HEK293T (cell line): ENCODE measurements at places on chromosomes 1 and 21.
A peak's percentile ranks its signal among the peaks of the same experiment; 100 is the strongest.

DNA sequence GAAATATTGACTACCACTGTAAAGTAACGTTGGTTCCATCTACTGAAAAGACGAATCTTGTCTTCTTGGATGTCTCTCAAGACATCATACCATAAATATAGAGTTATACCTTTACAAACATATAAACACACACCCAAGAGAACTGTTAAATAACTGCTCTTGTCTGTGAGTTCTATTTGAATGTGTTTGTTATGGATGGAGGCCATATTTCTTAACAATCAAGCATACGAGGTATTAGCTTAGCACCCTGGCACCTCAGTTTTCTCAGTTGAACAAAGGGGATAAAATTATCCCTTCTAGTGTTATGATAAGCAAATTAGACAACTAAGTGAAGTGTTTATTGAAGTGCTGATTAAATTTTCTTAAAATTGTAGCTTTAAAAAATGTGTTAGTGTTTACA, 336.6 kb upstream of the ZRANB2 start:
- DNase-seq = no peak

GRCh38 chr1:205792481-205792881, 17.2 kb upstream of the RAB29 start:
- no peak for DNase-seq

DNA sequence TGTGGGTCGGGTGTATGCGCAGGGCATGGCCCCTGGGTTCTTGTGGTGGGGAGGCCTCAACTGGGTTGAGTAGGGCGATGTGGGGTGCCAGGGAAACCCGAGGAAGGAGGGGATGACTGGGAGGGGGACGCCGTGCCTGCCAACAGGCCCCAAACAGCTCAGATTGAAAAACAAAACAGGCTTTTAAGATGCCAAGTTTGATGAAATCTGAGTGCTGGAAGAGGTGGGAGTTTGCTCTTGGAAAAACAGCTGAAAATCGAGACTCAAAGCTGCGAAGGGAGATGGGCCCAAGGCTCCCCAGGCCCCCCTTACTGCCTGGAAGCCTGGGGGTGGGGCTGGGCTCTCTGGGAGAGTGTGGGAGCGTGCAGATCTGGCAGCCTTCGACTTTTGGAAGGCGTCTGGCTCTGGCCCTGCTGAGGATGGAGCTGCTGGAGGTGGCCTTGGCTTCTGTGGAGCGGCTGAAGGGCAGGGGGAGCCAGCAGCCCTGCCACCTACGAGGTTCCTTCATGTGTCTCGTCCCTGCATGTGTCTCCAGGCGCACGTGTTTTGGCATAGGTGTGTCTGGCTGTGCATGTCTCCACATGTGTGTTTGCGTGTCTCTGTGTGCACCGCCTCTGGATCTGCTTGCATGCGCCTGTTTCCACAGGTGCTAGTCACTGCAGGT, 33.3 kb downstream of the PTPRF start:
- DNase-seq = no peak

- no peak for DNase-seq
Observed at GRCh38 chr21:16789636-16790035, 723.2 kb upstream of the CXADR start.

GRCh38 chr1:4108331-4108730, 208.3 kb upstream of the C1orf174 start:
- no peak for DNase-seq

GRCh38 chr1:84600796-84601195, 26.6 kb upstream of the CTBS start:
- no peak for DNase-seq

- no peak for DNase-seq
Observed at GRCh38 chr21:15444118-15444960, 285.4 kb upstream of the USP25 start.

- no peak for DNase-seq
Observed at GRCh38 chr1:64594446-64594845, 124.5 kb downstream of the CACHD1 start.

DNA sequence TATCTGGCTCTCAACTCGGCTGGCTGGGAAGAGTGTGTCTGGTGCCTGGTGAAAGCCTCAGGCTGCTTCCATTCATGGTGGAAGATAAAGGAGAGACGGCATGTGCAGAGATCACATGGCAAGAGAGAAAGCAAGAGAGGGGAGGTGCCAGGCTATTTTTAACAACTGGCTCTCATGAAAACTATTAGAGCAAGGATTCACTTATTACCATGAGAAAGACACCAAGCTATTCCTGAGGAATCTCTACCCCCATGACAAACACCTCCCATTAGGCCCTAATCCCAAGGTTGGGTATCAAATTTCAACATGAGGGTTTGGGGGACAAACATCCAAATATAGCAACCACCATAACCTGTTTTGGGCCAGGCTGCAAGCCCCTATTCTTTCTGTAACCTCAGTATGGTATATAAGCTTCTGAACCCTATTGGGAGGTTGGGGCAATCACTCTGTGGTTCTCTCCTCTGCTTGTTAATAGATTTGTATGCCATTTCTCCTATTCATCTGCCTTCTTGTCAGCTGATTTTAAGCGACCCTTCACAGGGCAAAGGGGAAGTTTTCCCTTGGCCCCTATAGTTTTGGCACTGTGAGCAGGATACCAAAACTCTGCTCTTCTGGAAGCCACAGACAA, 179.0 kb upstream of the TNR start:
- DNase-seq = no peak

DNA sequence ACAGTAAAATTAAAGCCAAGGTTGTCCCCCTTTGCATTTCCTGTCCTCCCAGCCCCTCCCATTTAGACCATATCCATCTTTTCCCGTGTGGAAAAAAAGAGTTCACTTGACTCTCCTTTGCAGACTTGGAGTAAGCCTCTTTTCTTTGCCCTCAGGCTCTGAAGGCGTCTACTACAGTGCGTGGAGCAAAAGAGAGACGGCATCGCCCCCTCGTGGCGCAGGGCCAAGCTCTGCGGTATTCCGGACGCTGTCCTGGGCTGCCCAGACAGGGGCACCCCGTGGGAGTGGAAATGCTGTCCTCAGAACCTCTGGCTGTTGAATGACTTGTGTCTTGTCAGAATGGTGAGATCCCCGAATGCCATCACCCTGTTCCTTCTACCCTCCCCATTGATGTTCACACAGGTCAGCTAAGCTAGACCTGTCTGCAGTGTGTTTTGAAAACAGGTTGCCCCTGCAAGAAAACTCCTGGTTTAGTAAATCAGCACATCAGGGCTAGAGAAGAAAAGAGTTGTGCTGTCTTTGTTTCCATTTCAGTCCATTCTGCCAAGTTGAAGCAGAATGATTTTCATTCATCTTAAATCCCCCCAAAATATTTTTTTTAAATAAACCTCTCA, 12.3 kb upstream of the GJA8 start:
- peak; percentile 86 for DNase-seq

- no peak for DNase-seq
Observed at GRCh38 chr1:111483166-111483565, 9.4 kb downstream of the C1orf162 start.

DNA sequence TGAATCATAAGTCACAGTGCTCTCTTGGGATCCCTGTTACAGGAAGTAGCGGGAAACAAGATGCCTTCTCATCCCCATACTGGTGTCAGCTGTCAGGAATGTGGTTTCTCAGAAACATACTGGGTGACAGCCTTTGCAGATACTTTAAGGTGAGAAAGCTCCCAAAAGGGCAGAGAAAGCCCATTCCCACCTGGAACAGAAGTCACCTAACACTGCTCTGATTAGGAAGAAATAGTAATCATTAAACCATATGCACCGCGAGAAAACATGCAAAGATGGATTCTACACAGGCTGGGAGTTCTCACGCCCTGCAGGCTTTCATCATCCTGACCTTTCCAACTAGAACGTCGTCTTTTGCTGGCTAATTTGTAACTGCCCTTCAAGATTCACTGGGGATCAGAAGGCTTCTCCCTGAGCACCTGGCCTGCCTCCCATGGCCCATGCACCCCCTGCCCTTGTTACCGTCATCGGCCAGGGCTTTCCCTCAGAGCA, 46.2 kb upstream of the SLC44A3 start:
- DNase-seq = no peak

- no peak for DNase-seq
Observed at GRCh38 chr1:9279172-9279840, 13.4 kb upstream of the SPSB1 start.

DNA sequence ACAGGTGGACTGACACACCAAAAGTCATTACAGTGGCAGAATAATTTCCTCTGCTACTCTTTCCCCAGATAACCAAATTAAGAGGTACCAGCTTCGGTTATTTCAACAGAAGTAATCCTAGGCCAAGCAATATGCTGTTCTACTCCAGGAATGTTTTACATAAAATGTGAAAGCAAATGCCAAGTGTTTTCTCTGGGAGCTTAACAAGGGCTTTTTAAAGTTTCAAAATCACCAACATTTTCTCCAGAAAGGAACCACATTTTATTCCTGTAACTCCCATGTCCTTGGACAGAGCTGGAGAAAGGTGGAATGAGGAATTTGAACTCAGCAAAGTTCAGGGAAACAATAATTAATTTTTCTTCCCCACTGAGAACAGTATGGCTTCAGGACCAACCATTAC, 27.2 kb downstream of the CNN3 start:
- no peak for DNase-seq

GRCh38 chr1:206526064-206526911, 19.0 kb downstream of the RASSF5 start:
- DNase-seq = no peak

GRCh38 chr1:14852291-14852690, 253.8 kb downstream of the KAZN start:
- DNase-seq = no peak

GRCh38 chr1:12078575-12078937, 15.5 kb downstream of the TNFRSF8 start:
- no peak for DNase-seq

DNA sequence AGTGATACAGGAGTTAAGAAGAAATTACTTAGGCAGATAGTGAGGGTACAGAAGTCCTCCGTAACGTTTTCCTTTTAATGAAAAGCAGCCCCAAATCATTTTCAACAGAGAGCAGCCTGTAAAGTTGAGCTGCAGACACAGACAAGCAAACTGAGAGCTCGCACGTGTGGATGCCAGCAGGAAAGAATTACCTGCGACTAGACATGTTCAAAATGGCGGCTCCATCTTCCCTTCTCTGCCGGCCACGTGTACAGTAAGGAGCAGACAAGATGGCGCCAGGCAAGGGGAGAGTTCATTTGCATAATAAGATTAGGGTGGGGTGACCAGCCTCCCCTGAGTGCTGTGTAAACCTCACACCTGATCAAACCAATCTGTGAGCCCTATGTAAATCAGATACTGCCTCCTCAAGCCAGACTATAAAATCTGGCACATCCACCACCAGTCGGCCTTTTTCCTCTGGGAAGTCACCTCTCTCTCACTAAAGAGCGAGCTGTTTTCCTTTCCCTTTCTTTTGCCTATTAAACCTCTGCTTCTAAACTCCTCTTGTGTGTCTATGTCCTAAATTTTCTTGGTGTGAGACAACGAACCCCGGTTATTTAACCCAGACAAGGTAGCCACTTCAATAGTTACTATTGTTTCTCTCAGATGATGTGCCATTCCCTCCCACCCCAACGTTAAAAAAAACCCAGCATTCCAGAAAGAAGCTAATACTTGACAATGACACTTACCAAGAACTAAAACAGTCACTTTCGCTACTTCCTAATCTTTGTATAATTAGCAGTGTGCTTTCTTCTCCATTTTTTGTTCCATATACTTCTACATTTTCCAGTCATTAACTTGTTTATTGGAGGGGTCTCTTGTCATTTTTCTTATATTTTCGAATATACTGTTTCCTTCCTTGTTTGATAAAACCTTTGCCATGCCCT, 27.4 kb downstream of the DUSP10 start:
- DNase-seq = no peak

DNA sequence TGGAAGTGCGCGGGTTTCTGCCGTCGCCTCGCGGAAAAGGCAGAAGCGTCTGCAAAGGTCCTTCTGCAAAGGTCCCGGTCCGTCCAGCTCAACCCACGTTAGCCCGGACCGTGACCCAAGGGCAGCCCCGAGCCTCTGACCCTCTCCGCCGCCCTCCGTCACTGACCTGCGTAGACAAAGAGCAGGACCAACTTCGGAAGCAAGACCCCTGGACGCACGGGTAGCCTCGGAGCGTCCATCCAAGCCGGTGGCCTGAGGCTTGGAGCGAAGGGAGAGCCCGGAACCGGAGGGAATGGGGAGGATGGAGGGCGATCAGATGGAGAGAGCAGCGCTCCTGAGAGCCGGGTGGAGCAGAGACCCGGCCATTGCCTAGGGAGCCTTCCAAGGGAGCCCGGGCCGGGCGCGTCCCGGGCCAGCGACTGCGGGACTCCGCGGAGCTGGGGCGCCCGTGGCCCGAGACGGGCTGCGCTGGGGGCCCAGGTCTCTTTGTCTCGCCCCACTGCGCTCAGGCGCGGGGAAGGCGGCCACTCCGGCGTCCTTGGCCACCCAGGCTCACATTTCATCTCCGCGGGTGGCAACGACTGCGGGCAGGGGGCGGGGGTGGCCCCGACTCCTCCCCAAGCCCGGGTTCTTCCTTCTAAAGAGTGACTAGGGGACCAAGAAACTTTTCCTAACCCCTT, at the start of gene CYYR1:
Gene CYYR1 (minus strand): TSS at position 585 of the 680 bp plus-strand sequence. CDS start 346 bp downstream, at position 239.
- DNase-seq = no peak

DNA sequence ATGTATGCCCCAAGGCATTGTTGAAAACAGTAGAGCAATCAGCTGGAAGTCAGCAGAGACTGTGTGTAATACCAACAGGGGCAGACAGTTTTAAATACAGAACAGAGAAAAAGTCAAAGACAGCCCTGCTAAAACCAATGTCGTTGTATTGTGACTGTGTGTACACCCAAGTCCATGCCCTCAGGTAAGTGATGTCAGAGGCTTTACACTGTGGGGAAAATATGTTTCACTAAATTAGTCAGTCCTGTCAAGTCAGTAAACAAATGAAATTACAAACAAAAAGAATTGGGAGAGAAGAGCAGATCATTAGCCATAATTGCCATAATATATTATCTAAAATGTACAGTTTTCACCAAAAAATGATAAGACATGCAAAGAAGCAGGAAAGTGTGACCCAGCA, 2.4 kb upstream of the CYP2J2 start:
- DNase-seq = no peak

- DNase-seq = no peak
Observed at GRCh38 chr1:33864460-33865389, 846 bp downstream of the HMGB4 start.

- DNase-seq = no peak
Observed at GRCh38 chr1:48018799-48019198, 21.6 kb upstream of the TRABD2B start.

- DNase-seq = peak; percentile 28
Observed at GRCh38 chr1:211305044-211305443, 21.6 kb upstream of the TRAF5 start.

- no peak for DNase-seq
Observed at GRCh38 chr21:35922618-35923017, 137.7 kb downstream of the SETD4 start.

GRCh38 chr1:15406614-15407559, 2.8 kb upstream of the EFHD2 start:
- DNase-seq = no peak
